ENCODE measurements at places on chromosomes 5 and 9.

GRCh38 chr5:76683816-76684731 is 31.9 kb upstream of the F2R start:
- DNase-seq = no peak

GRCh38 chr5:81506900-81507588 is 113.1 kb upstream of the ACOT12 start:
- DNase-seq = peak; percentile 88

- no peak for DNase-seq
Measured at GRCh38 chr5:150765011-150765798, 6.4 kb upstream of the DCTN4 start.

DNA sequence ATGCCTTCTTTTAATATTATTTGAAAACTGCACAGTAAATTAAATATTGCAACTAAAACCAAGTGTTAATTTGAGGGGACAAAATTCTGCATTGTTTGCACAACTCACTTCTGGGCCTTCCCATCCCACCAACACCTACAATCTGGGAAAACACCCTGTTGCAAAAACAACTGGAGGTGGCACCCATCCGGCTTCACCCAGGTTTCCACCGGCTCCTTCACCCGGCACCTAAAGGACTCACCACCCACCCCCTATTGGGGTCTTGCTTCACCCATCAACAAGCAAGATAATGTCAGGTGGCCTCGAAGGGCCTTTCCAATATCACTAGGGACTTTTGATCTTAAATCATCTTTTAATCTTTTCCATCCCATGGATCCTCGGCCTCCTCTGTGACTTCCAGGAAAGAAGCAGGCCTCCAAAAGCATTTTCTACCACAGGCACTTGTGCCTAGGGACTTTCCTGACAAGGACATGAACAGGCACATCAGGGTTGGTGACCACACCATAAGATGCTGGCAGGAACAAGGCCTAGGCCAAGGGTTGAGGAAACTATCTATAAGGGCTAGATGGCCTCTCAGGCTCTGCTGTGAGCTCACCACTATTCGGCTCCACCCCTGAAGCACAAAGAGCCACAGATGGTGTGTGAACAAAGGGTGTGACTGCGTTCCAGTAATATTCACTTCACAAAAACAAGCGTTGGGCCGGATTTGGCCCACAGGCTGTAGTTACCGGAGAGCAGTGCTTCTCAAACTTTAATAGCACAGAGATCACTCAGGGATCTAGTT is 205.1 kb downstream of the AUH start:
- DNase-seq = no peak

- no peak for DNase-seq
Measured at GRCh38 chr5:167864801-167865200, 426.6 kb upstream of the WWC1 start.

DNA sequence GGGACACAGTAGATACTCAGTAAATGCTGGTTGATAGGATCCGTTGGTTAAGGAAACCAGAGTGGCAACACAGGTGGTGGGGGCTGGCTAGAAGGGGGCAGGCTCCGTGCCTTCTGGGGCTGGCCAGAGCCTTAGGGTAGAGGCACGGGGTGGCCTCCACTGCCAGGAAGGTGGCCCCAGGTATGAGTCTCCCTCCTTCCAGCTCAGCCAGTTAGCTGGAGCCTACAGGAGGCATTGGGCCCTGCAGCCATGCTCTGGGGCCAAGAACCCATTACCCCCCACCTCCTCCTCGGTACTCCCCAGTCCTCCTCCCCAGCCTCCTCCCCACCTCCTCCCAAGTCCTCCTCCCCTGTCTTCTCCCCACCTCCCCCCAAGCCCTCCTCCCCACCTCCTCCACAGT is 27.7 kb downstream of the CXXC5 start:
- no peak for DNase-seq

DNA sequence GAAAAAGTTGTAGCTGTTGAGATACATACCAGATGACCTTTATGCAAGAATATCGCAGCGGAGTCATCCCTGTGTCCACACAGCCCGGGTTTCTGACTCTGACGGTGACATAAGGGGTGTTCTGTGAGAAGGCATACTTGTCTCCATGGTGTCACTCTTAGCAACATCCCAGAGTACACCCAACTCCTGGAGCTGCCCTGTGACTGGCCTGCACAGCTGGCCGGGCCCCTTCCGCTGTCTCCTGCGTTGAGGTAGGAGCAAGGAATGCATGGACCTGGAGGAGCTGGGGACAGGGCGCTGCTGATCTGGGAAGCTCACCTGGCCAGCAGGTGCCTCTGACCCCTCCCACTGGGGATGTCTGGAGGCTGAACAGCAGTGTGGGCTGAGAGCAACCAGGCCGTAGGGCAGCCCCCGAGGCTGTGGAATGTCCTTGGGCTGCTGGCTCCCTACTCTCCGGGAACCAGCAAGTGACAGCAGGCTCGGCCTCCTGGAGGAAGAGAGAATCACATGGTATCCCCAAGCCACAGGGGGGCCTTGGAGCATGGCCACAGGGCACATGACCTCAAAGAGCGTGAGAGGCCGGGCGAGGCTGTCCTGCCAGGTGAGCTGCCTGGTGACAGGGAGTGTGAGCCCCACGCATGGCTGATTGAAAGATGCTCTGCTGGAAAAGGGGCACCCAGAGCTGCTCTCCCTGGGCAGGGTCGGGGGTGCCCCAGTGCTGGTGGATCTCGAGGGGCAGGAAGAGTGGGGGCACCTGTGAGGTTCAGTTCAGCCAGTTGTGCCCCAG is 113.4 kb downstream of the MRPL36 start:
- no peak for DNase-seq

DNA sequence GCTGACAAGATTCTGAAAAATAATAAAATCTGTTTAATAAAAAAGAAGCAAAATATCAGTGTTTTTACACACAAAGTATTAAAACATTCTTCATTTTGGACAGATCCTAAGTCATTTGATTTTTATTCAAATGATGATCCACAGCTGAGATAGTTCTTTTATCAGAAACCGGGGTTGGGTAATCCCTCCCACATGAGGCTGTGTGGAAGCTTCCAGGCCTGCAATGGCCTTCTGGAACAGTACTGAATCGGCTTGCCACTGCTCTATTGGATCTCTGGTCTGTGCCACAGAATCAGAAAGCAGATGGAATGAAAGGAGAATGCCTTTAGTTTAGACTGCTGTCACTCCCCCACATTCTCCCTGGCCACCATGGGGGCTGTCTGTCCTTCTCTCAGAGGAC is 6.1 kb upstream of the C5orf58 start:
- no peak for DNase-seq

GRCh38 chr5:135353952-135354721 is 44.9 kb downstream of the MACROH2A1 start:
- peak; percentile 73 for DNase-seq

DNA sequence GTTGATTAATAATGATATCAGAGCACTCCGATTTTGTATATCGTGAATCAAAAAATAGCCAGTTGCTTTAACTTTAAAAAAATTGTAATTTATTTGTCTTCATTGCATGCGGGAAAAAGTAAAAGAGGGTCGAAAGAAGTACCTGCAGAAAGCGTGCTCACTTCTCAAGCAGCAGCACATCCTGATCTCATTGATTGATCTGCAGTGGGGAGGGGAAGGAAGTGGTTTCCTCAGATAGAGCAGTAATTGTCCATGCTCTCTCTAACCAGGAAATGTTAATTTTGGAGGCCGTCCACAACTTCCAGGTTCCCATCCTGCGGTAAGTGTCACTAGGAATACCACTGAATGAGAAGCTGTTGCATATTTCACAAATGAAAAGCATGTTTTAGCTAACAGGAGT is 63.2 kb downstream of the SYK start:
- DNase-seq = no peak

DNA sequence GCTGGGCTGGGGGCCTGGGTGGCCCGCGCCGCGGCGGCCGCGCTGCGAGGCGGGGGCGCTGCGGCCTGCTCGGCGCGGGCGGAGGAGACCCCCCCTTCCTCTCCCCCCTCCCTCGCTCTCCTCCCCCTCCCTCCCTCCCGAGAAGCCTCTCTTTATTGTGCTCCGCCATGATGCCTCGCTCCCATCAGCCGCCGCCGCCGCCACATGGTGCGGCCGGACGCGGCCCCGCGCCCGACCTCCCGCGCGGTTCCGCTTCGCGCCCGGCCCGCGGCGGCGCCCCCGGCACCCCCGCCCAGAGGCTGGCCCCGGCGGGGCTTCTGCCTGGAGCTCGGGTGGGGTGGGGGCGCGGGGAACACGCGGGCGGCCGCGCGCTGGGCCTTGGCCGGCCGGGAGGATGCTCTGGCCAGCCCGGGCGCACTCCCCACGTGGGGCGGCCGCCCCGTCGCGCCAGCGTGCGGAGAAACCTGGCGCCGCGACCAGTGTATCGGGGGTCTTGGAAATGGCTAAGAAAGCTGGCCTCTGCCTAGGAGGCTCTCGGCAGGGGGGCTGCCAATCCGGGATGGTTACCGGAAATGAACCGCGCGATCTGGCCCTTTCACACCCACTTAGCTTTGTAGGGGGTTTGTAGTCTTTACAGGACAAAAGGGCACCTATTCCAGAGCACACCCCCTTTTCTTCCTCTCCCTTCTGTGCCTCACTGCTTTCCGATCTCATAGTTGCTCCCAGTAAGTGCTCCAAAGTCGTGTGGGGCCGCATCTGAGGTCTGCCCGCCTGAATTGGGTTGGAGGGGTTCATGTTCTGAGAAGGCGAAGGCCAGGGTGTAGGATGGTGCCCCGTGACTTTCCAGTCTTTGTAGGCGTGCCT is 1.0 kb downstream of the SET start:
- peak; percentile 79 for DNase-seq

GRCh38 chr5:144712090-144712489 is 541.4 kb downstream of the KCTD16 start:
- DNase-seq = no peak

- no peak for DNase-seq
Measured at GRCh38 chr9:101977614-101978210, 239.3 kb upstream of the GRIN3A start.

DNA sequence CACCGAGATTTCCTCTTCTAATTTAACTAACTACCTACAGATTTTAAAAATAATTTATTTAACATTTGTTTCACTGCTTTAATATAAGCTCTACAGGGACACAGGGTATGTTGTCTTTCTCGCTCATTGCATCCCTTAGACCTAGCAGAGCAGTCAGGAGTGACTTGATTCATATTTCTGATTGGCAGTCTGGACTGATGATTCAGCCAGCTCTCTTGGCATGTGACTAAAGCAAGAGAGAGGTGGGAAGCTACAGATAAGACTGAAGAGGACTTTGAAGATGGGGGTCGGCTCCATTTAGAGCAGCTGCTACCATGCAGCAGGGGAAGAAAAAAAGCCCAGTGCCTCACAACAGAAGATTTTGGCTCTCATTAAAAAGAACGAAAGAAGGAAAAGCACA is 173.4 kb upstream of the STK32A start:
- DNase-seq = no peak

DNA sequence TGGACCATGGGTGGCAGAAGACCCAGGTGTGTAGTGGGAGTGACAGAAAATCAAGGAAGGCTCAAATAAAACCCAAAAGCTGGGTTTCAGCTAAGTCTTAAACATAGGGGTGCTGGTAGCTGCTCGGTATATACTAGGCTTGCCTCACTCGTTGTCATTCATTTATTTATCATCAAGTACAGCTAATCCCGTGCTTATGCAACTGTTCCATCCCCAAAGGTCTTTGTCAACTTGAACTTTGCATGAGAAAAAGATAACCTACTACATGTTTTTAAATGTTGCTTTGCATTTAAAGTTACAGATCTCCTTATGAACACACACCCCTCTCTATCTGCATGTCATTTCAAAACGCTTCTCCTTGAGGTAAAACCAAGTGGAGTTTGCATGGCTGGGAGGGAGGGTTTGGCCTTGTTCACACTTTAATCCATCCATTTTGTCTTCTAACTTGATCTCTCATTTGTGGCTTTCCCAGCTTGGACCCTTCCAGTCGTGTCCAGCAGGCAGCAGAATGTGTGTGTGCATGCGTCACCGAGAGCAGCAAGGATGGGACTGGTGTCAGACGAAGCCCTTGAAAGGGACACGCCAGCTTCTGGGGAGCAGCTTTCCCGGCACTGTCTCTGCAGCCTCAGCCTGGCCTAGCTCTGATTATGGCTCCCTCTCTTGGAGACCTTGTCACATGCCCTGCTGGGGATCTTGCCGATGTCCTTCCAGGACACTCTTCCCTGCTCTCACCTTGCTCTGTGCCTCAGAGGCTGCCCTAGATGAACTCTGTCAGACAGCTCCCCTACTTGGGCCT is 133.5 kb downstream of the GADD45G start:
- no peak for DNase-seq

DNA sequence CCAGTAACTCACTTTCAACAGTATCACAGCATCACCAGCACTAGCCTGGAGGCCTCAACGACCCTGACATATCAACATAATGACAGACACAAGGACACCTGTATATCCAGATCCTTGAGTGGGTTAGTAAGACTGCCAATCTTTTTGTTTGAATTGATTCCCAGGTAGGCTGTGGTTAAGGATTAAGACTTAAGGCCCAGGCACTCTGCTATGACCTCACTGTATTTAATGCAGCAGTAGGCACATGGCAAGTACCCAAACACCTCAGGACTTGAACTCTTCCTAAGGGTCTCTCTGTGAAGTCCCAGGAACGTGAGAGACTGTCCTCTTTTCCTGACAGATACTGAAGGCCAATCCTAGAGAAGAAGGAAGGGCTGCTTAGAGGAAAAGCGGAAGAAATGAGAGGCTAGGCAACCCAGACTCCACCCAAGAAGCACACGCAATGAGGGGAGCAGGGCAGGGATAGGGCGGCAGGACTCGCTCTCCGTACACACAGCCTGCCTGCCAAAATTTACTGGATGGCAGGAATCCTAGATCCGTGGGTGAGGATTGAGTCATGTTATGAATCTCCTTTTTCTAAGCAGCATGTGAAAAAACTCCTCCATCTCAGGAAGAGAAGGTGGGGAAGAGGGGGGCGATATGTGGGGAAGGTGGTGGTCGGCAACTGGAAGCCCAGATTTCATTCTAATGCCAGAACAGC is 93.4 kb downstream of the SIL1 start:
- DNase-seq = peak; percentile 94

GRCh38 chr5:6424110-6424659 is 24.5 kb upstream of the UBE2QL1 start:
- DNase-seq = no peak

- no peak for DNase-seq
Measured at GRCh38 chr9:17863213-17863883, 284.5 kb downstream of the SH3GL2 start.

GRCh38 chr5:81972492-81972783 is 615 bp downstream of the ATG10 start:
- DNase-seq = no peak

GRCh38 chr5:114010362-114010761 is 351.5 kb upstream of the KCNN2 start:
- DNase-seq = peak; percentile 1

GRCh38 chr5:143886651-143887638 is 75.0 kb downstream of the HMHB1 start:
- DNase-seq = no peak

GRCh38 chr9:114315723-114316363 is 7.1 kb upstream of the ORM1 start:
- DNase-seq = no peak

DNA sequence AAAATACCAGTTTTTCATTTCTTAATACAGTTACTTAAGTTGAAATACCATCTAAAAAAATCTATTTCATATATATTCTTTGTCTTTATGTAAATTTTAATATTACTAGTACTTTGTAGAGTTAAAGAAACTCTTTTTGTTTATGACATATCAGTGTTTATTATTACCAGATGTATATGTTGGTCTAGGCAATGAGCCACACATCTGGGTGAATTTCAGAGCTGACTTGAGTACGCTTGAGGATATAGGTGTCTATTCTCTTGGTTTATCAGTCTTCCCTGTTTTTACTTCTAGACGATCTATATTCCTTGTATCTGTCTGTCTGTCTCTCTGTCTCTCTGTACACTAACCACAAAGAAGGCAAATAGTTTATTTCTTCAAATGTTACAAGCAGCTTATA is 2.9 kb downstream of the SMAD5 start:
- DNase-seq = no peak

GRCh38 chr9:29799227-29799626 is 2225.9 kb upstream of the C9orf72 start:
- DNase-seq = no peak
